Right atrium auricular region (tissue), 2 donors: ENCODE measurements at places on chromosomes 16 and 17. TPM values are rescaled to one million over a fixed set of nuclear protein-coding genes. Genes with fewer than 3 reads are reported as not detected.
A peak's percentile ranks its signal among the peaks of the same experiment; 100 is the strongest.

EPX gene
- total RNA-seq = not detected

- no peak for DNase-seq
Observed at GRCh38 chr16:56424791-56425438, 430 bp downstream of the AMFR start.

DPEP2 gene
- 0.85 TPM for total RNA-seq

DNA sequence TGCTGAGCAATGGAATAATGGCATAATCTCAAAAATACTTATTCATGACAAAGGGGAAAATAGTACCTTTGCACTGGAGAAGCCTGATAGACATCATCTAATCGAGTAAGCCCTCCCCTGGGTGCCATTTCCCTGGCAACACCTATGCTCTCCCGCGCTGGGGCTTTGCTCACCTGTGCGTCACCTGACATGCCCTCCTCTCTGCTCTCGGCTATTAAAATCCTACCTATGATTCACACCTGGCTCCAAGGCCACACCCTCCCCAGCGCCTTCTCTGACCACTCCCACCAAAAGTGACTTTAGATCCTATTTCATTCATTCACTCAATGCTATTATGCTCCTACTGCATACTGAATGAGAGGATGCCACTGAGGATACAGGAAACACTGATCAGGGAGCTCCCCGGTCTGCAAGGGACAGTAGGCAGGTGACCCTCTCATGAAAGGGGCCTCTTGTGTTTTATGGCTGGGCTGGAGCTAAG lies 83.9 kb downstream of the NT5M start:
- no peak for DNase-seq

C16orf89 gene
- 5.4 TPM for total RNA-seq

DNA sequence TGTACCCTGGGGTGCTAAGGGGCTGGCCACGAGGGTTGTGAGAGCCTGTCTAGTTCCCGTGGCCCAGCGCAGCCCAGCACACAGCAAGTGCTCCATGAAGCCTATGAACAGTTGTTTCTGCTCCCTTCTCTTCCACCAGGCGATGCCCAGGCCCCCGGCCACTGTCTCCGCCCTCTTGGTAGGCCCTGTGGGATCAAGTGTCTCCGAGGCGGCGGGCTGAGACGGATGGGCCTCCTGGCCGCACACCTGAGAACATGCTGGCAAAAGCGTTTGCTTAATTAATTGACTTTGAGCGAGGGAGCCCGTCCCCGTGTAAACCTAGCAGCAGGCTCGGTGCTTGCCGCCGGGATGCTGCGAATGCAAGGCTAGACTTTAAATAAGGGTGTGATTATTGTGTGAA lies 129.7 kb upstream of the GSE1 start:
- no peak for DNase-seq

NGFR gene
- 16.7 TPM for total RNA-seq

DNA sequence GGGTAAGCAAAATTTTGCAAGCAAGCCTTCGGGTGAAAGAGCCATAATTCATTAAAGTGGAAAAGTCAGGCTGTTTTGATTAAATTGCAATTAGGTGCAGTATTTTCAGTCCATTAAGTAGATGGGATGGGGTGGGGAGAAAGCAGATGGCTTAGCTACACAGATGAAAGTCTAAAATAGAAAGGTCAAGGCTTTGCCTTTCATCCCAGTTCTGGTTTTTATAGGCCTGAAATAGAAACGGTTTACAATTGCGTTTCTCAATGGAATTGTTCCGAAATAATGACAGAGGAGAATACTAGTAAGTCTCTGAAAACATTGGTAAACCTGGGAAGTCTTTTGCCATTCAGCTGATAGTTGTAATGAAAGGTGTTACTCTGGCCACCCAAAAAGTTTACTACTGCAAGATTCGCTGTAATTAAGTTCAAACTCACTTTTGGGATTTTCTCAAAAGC lies 1.5 kb downstream of the PPM1E start:
- DNase-seq = no peak

WNT9B gene
- 2.4 TPM for total RNA-seq

AOC2 gene
- 0.55 TPM for total RNA-seq

DNA sequence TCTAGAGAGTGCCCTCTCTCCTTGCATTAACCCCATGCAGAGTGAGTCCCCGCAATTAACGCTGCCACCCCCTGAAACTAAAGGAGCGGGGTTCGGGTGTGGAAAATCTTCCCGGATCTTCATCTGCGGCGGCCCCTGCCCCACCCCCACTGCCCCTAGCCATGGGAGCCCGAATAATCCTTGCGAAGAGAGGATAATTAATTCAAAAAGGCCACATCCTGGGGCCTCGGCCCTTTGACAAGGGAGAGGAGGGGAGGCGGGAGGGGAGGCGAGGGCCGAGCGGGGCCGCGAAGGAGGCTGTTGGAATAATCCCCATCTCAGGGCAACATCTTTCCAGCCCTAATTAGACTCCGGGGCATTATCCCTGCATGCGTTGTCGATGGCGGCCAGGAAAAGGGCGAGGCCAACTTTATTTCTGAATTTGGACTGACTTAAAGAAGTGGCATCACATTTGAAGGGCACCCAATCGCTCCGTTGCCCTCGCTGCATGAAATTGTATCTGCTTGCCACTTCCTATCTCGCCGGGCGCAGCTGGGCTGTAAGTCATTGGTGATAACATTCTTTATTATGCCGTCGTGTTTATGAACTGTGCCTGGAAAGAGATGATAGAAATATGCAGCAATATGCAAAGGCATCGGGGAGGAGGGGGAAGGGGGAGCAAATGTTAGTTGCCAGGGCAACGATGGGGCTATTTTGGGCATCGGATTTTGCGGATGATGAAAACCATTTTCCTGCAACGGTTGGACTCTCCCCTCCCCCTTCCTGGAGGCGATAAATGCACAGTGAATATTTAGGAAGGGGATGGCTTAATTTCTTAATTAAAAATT lies 387.1 kb upstream of the TNRC6C start:
- peak; percentile 59 for DNase-seq

DNA sequence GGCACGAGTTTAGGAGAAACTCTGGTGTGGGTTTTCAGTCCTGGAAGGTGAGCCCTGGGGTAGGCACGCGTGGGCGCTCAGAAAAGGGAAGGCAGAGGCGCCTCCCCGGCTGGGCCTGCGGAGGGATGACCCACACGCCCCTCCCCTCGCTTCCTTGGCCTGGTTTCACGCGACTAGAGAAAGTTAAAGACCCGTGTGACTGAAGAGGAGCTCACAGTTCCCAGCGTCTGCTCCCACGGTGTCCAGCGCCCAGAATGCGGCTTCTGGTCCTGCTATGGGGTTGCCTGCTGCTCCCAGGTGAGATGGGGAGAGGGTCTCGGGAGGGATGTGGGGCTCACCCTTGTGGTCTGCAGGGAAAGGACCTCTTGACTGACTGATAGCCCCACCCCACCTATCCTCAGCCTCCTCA lies at the start of gene CD300LG:
Gene CD300LG, plus strand, starts transcription at position 214 of the 409 bp plus-strand sequence. Its CDS starts 41 bp downstream, at position 255.
- no peak for DNase-seq

KRTAP4-5 gene
- not detected for total RNA-seq

DNA sequence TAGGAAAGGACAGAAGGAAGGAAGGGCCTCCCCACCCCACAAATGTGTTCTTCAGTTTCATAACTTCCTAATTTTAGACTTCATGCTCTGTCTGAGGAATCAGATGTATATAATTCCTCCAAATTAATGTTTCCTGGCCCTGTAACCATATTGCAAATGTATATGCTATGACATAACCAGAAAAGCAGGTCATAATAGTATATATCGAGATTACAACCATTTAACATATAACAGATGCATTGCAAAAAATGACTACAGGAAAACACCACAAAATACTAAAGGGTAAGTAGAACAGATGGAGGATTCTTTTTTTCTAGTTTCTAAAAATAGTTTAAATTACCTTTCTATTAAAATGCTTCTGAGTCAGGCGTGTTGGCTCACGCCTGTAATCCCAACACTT lies 3.1 kb upstream of the EXOC7 start:
- no peak for DNase-seq

DNA sequence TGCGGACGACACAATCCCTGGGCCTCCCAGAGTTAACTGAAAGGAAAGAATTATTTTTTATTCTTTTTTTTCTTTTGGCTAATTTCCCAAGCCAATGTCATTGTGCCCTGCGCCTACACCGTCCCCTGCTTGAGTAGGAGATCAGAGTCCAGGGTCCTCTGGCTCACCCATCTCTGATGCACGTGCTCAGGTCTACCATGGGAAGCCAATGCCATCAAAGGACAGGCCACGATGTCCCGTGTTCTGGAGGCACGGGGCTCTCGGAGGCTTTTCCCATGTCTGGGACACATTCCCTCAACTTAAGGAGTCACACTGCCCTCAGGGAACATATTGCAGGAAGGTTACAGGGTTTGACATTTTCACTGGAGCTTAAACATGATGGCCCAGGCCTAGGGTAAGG lies 123.7 kb downstream of the SLC39A11 start:
- no peak for DNase-seq

TBX21 gene
- total RNA-seq = not detected

DNA sequence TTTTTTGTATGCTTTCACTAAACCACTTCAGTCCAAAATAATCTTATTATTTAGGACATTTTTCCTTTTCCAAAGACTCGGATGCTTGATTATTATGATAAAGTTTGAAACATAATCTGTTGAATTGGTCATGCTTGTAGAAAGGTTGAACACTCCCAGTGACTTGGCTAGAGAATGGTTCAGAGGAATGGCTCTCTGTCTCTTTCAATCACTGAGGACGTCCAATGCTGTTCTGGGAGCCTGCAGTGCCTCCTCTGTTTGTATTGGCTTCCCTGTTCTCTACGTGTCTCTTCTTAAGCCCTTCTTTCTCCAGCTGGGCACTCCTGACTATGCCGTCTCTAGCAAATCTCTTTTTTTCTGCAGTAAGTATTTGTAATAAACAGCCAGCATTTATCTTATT lies 369.0 kb upstream of the DYNLRB2 start:
- DNase-seq = no peak

TLCD3B gene
- total RNA-seq = not detected

- DNase-seq = no peak
Observed at GRCh38 chr16:48117217-48118105, 38.3 kb downstream of the ABCC12 start.

DNA sequence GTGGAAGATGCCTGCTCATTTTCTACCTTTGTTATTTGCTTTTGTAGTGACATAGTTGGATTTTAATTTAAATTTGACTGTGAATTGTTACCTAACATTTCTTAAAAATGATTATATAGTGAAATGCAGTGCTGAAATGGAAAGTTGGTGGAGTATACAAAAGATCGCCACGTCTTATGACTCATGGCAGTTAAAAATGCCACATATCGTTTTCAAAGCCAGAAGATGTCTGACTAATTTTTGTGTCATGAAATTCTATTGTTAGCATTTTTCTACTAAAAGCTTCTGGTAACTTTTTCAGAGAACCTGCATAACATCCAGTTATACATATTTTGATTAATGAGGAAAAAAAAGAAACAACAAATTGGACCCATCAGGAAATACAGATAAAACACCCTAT lies 20.6 kb downstream of the MAP2K4 start:
- no peak for DNase-seq

GRAPL gene
- not detected for total RNA-seq

HOXB4 gene
- total RNA-seq = 0.52 TPM

DNA sequence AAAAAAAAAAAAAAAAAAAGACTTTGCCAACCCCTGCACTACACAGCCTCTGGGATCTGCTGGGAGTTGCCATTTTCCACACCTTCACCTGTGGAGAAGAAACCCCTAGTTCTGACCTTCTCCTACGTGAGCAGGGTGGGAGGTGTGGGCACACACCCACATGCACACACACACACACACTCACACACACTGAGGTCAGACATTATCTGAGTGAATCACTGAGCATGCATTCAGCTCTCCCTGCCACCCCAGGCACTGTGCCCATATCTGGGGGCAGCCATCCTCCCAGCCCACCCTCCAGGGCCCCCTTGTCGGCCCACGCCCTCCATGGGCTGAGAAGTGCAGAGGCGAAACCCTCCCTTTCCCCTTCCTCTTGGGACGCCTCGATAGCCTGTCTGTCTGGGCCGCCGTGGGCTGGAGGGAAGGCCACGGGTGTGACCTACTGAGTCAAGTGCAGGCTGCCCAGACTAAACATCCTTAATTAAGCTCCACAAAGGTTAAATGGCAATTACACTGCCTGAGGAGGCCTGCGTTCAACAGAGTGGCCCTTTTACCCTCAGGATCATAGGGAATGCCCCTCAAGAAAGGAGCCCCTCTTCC lies 143.8 kb downstream of the C16orf95 start:
- no peak for DNase-seq

GRCh38 chr17:57956291-57957119 lies 1.3 kb upstream of the CUEDC1 start:
- no peak for DNase-seq

DNA sequence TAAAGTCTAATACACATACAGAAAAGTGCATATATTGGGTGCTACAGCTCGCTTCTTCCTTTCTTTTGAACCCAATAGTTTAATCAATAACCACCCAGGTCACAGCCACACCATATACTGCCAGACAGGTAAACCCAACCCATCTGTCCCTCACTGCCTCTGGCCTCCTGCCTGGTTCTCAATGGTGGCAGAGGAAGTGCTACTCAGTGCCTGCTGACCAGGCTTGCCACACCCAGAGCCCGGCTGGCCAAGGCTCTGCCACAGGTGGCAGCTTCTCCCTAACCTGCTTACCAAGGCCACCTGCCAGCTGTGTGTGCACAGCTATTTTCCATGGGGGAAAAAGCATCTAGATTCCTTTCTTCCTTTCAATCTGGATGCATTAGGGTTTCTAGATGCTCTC lies 584 bp downstream of the PMP22 start:
- DNase-seq = no peak

DNA sequence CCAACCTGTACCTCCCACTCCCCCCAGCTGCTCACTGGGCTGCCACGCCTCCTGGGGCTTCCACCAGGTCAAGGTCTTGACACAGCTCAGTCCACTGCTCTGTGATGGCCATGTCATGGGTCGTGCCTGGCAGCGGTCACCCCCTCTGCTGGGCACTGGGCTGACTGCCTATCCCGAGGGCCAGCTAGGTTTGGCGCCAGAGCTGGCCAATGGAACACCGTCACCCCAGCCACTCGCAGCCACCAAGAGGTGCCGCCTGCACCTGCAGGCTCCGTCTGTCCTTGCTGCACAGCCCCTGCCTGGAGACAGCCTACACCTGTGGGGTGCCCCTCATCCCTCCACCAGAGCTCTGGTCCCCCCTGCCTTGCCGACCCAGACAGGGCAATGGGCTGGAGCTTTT lies 4.5 kb upstream of the RAB40C start:
- DNase-seq = no peak

- peak; percentile 81 for DNase-seq
Observed at GRCh38 chr17:1515640-1516387, 598 bp downstream of the INPP5K start.

- DNase-seq = no peak
Observed at GRCh38 chr16:57882792-57883191, 80.5 kb upstream of the KIFC3 start.

FMNL1 gene
- total RNA-seq = 13.6 TPM

IGSF6 gene
- 0.67 TPM for total RNA-seq

DLG4 gene
- 33.4 TPM for total RNA-seq
